ENCODE measurements at places on chromosomes 7 and 10.

GRCh38 chr7:14507617-14508016 lies 394.9 kb downstream of the DGKB start:
- DNase-seq: no peak

- no peak for DNase-seq
Observed at GRCh38 chr7:92615861-92616260, 25.7 kb upstream of the FAM133B start.

GRCh38 chr10:52668024-52668423 lies 104.6 kb downstream of the MBL2 start:
- no peak for DNase-seq

- no peak for DNase-seq
Observed at GRCh38 chr10:126661841-126662515, 8.5 kb downstream of the C10orf90 start.

DNA sequence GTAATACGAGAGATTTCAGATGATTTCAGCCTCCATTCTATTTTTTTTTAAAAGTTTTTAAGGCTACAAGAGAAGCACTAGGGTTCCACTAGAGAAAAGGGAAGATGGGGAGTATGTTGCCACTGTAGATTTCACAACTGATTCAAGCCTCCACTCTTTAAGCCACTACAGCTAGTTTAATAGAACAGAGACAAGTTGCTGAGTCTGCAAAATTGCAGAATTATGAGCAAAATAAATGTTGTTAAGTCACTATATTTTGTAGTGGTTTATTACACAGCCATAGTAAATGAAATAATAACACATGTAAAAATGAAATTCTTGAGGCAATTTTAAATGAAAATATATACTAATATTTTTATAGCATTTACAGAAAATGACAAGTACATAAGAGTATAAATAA lies 96.0 kb upstream of the POT1 start:
- DNase-seq: no peak

- DNase-seq: no peak
Observed at GRCh38 chr7:156140896-156141295, 328.6 kb upstream of the SHH start.
